Activated CD8-positive, alpha-beta memory T cell treated with anti-CD3 and anti-CD28 coated beads for 36 hours (primary cell): ENCODE measurements at places on chromosomes 3 and 15. TPM values are rescaled to one million over a fixed set of nuclear protein-coding genes. Genes with fewer than 3 reads are reported as not detected.

The SLC28A2 gene
- total RNA-seq: not detected

The ANKUB1 gene
- not detected for total RNA-seq

The CIB2 gene
- 2.8 TPM for total RNA-seq

The OR4F6 gene
- not detected for total RNA-seq

The CCDC54 gene
- not detected for total RNA-seq

The PRR20G gene
- total RNA-seq: not detected

The PLA1A gene
- total RNA-seq: 0.13 TPM

The ANO10 gene
- total RNA-seq: 8.6 TPM

The CRABP1 gene
- total RNA-seq: not detected

The COMMD4 gene
- total RNA-seq: 96.8 TPM

The CFAP91 gene
- 0.82 TPM for total RNA-seq
